HepG2 (cell line): ENCODE measurements at places on chromosomes 11 and 22.

DNA sequence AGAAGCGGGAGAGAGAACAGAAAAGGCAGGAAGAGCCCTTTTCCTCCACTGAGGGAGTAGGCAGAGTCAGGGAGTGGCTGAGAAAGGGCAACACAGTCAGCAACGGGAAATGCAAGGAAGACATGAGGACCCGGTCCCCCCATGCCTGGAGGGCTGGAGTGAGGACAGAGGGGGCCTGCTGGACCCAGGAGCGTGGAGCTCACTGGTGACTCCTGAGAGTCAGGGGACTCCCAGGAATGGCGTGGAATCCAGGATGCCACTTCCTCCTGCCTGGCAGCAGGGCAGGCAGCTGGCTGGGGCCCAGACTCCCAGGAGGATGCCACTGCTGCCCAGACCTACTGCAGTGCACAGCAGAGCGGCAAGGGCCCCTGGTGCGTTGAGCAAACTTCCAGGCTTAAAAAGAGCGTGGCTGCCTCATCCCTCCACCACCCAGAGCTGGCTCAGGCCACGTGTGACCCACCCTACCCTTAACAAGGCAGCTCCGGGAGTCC is 11.3 kb downstream of the C11orf21 start:
- DNase-seq, result no peak

GRCh38 chr11:92130421-92130831 is 94.2 kb upstream of the FAT3 start:
- DNase-seq, result no peak

- no peak for DNase-seq
Observed at GRCh38 chr11:94757037-94757735, 11.0 kb upstream of the AMOTL1 start.

- DNase-seq, result peak; percentile 20
Observed at GRCh38 chr11:107898270-107898669, 30.0 kb upstream of the RAB39A start.

DNA sequence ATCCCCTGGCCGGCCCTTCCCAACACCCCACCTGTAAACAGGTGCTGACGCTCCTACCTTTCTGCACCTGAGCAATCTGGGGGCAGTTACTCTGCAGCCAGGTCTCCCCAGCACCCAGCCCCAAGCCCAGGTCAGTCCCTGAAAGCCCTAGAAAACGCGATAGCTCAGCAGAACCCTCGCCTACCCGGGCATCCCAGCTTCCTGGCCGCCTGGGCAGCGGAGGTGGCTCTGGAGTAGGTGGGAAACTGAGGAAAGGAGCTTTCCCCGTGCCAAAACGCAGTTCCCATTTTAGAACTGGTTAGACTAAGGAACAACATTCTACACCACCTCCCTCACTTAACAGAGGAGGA is 445 bp downstream of the SYTL2 start:
- DNase-seq, result no peak

GRCh38 chr22:45580726-45581381 is 78.2 kb downstream of the FBLN1 start:
- DNase-seq, result no peak

GRCh38 chr11:84825106-84825660 is 802.0 kb downstream of the DLG2 start:
- no peak for DNase-seq

- no peak for DNase-seq
Observed at GRCh38 chr22:28429711-28430110, 249.9 kb downstream of the TTC28 start.

GRCh38 chr11:57574061-57574460 is 6.6 kb upstream of the UBE2L6 start:
- no peak for DNase-seq

DNA sequence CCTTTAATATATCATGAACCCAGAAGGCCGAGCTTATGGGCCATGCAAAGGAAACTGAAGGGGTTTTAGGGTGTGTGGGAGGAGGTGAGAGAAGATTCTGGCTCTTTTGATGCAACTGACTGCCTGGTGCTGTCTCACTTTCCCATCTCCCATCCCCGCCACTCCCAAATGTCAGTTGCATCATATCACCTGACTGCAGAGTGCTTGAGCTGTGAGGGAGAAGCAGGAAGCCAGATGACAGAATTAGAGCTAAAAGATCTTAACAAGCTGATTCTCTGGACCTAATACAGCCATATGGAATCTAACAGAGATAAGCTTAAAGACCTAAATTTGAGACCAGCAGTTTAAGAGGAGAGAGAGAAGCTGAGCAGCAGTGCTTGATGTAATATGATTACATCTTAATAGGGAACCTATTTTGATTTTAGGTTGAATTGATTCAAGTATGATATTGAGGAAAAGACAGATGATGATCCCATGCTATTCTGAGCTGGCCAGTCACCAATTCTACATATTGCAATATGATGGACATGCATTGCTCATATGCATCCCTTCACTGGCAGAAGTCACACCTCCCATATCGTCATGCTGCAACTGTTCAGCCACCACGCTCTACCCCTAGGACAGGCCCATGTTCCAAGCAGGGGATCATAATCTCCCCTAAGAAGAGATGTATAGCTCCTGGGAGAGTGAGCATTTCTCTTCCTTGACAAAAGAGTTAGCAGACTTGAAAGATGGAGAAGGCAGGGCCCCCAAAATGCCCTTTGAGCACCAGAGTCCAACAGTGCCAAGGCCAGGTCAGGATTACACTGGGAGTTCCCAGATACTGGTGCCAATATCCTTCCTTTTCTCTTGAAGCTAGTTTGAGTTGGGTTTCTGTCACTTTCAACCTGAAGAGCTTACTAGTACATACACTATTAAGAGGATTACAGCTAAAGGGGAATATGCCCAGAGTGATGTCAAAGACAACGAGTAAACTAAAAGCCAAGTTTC is 44.9 kb downstream of the PLEKHA7 start:
- no peak for DNase-seq

- DNase-seq, result no peak
Observed at GRCh38 chr11:93765551-93765950, 18.5 kb upstream of the MED17 start.

DNA sequence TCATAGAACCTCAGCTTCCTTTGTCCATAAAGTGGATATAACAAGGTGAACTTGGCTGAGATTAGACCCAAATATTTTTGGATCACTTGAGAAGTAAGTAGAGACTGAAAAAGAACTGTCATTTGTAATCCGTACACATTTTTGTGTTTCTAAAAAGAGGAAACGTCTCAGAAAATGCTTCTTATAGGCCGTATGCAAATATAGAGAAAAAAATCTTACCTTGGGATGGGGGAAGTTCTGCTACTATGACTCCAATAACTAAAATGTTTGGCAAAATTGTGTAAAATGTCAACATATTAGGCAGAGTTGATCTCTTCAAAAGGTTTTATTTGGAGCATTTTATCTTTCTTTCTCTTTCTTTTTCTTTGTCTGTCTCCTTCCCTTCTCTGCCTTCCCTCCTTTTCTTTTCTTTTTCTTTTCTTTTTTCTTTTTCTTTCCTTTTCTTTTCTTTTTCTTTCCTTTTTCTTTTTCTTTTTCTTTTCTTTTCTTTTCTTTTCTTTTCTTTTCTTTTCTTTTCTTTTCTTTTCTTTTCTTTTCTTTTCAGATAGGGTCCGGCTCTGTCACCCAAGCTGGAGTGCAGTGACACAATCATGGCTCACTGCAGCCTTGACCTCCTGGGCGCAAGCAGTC is 48.2 kb downstream of the ADM start:
- no peak for DNase-seq

DNA sequence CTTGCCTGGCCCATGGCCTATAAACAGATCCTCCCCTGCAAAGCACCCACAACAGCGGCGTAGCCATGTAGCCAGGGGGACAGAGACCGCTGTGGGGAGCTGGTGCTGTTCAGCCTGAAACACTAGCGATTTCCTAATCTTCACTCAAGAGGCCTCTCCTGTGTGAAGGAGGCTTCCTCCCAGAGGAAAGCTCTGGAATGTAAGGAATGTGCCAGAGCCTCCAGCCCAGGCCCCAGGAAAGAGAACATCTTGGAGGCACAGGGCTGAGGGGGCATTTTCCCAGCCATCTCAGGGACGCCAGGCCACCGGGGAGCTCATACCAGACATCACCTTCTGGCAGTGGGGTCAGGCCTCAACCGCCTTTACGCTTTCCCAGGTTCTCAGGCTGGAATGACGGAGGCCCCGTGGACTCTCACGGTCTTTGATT is 24.0 kb downstream of the MIAT start:
- no peak for DNase-seq

DNA sequence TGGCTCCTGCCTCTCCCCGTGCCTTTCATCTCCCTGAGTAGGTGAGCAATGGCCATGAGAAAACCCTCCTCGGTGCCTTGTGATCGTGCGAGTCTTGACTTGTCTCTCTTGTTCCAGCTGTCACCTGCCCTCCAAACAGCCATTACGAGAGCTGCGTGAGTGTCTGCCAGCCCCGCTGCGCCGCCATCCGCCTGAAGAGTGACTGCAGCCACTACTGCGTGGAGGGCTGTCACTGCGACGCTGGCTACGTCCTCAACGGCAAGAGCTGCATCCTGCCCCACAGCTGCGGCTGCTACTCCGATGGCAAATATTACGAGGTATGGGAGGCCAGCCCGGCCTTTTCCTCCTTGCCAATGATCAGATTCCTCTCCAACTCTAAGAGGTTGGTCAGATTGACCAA is 51.7 kb downstream of the TECTA start:
- DNase-seq, result no peak

DNA sequence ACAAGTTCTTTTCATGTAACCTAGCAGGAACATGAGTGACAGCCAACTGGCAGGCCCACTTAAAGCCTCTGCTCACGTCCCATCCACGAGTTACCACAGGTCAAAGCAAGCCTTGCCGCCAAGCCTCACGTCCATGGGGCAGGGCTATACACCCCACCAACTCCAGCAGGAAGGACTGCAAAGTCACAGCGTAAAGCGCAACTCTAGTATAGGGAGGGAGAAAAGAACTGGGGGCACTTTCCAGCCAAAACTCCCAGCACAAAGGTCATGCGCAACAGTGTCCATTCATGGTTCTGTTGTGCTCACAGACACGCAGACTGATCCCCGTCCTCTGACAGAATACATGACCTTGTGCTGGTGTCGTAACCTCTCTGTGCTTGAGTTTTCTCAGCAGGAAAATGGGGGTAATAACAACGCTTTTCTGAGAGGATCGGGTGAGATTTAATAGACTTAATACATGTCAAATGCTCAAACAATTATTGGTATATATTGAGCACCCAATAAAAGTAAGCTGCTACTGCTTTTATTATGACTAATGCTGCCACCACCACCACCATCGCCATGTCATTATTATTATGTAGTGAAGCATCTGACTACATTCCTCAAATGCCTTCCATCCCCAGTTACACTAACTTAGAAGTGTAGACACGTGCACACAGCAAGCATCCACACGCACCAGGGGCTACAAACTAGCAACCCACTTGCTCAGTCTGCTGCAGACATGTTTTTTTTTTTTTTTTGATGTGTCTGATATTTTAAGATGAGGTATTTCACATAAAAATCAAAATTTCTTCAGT is 104.4 kb upstream of the PARVA start:
- DNase-seq, result peak; percentile 41

DNA sequence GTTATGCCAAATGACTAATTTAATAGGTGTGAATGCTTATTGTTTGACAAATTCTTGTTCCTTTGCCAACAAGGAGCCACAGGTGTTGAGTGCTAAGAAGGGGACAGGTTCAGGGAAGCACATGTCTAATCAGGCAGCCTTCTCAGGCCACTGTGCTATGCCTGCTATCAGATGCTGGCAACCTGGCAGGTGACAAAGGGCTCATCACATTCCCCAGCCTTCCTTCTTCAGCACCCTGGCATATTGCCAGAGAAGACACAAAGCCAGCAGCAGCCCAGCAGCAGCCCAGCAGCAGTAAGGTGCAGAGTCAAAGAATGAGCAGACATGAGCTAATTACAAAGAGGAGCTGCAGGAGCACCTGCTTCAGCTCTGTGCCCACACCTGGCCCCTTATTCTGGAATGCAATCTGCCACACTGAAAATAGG is 68.2 kb downstream of the GUCY1A2 start:
- no peak for DNase-seq

- DNase-seq, result no peak
Observed at GRCh38 chr11:60987577-60988277, 16.2 kb downstream of the CD6 start.

DNA sequence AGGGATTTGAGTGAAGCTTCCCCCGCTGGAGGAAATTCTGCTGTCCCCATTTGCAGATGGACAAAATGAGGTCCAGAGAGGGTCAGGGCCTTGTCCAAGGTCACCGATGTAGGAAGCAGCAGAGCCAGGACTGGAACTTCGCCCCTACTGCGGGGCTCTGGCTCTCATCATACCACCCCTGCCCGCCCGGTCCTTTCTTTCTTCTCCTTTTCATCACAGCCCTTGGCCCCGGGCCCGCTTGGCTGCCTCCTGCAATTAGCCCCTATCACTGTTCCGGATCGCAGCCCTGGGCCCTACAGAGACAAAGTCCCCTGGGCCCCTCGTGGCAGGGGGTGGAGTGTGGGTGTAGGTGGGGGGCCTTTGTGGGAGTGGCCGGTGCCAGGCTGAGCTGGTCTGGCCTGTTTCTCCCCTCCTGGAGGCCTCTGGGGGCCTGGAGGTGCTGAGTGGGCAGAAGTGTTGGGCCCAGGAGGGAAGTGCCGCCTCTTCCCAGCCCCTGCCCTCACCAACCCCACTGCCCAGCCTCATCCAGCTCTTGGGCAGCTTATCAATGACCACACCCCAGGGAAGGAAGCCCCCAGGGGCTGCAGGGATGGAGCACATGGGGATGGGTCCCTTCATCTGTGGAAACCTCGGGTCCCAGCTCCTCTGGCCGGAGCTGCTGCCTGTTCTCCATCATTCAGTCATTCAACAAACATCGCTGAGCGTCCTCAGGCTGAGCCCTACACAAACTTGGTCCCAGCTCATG is 3.4 kb downstream of the EMID1 start:
- DNase-seq, result no peak

DNA sequence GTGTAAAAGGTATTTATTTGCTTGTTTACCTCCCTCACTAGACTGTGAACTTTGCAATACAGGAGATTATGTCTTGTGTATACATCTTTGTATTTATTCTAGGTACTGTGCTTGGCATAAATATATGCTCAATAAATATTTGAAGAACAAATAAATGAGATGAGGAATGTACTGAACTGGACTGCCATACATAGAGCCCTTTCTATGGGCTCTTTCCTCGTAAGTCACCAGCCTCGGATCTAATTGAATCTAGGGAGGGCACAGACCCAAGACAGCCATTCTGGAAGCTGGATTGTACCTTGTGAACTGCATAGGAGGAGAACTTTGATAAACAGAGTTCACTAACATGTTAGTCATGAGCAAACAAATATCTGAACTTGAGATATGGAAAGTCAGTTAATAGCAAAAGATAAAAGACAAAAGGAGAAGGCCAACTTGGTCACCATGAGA is 503.9 kb downstream of the INSC start:
- DNase-seq, result peak; percentile 13

DNA sequence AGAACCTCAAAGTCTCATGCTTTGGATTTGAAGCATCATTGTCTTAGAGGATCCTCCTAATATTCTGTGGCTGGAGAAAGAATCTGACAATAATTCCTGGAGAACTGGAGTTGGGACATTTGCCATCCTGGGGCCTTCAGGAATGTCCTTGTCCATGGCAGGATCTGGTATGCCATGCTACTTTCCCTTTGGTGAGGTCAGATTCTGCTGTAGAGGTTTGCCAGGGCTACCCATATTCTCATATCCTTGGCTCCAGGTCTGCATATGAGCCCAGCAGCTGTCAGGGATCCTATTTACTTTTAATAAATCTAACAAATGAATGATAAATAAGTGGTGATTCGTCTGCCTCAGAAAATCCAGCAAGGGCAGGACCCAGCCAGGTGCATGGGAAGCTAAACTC is 35.0 kb downstream of the ARL14EP start:
- no peak for DNase-seq

GRCh38 chr11:128664317-128664716 is 29.6 kb upstream of the FLI1 start:
- no peak for DNase-seq

- no peak for DNase-seq
Observed at GRCh38 chr11:1847926-1848639, 4.8 kb upstream of the LSP1 start.
